Stimulated activated CD8-positive, alpha-beta memory T cell treated with anti-CD3 and anti-CD28 coated beads, Interleukin-2, amount 100 ng/mL, for 1 hour (primary cell): ENCODE measurements at places on chromosomes 4 and X.

DNA sequence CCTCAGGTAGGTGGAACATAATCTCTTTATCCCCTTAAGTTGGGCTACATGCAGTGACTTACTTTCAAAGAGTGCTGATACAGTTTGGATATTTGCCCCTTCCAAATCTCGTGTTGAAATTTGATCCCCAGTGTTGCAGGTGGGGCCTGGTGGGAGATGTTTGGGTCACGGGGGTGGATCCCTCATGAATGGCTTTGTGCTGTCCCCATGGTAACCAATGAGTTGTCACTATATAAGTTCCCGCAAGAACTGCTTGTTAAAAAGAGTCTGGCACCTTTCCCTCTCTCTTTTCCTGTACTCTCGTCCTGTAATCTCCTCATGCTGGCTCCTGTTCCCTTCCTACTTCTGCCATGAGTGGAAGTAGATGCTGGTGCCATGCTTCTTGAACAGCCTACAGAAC is 71.3 kb downstream of the GLRA3 start:
- no peak for DNase-seq

DNA sequence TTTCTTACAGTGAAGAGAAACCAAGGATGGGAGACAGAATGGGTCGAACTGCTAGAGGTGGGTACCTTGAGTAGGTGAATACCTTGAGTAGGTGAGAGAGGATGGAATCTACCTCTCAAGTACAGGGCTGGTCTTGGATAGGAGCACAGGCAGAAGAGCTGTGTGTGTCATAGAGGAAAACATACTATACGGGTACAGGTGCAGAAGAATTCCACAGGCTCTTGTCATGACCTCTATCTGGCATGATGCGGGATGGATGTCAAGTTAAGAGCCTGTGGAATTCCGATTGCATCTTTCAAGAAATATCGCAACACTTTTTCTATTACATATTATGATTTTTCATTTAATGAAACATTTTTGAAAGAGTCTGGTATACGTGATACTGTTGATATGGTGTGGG is 18.0 kb upstream of the OCIAD1 start:
- DNase-seq, result no peak

DNA sequence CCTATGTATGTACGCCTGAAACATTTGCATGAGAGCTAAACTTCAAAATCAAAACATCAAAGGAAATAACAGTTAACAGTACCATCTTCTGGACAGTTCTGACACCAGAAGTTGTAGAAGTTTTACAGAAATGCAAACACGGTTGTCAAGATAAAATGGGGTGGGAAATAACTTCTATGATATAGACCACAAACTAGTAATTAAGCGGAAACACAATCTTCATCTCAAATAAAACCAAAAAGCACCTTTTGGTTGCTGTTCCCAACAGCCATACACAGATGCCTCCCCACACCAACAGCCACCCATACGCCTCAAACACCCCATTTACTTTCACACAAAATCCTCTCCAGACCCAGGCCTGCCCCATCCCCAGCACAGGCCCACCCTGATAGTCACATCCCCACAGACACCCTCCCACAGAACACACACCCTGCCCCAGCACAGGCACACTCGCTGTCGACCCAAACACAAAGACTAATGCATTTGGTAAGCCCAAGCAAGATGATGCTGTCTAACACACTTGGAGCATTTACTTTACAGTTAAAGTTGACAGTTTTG is 64.3 kb downstream of the TAPT1 start:
- DNase-seq, result no peak

GRCh38 chrX:132565273-132565672 is 76.4 kb upstream of the MBNL3 start:
- no peak for DNase-seq

DNA sequence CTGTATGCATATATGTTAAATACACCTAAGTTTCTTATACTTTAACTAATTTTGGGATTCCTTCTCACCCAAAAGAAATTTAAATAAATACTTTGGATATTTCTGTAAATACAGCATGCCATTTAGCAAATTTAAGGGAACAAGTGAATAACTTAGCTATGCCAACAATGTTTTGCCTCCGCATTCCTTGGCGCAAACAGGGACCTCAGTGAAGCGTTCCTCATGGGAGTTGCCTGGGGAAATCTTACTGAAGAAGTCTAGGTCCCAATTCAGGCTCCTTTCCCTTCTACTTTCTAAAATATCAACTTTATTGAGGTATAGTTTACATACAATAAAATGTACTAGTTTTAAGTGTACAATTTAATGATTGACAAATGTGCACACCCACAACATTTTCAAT is 25.0 kb downstream of the COL4A5 start:
- DNase-seq, result no peak

DNA sequence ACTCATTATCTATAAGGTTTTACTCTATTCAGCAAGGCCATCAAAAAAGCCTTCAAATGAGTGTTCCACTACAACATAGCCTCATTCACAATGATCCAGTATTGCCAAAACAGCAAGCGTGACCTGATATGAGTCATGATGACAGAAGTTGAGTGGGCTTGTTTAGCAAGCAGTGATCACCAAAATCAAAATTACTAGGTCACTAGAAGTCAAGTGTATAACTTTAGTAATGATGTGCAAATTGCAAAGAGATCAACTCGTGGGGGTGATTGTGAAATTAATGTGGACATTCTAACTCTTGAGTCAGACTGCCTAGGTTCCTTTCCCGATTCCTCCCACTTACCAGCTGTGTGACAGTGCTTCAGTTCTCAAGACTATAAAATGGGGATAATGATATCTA is 124.5 kb downstream of the CHM start:
- DNase-seq, result no peak

GRCh38 chr4:99120501-99120900 is 23.6 kb downstream of the ADH4 start:
- no peak for DNase-seq

- DNase-seq, result no peak
Measured at GRCh38 chrX:148929686-148930085, 429.3 kb downstream of the AFF2 start.

- no peak for DNase-seq
Measured at GRCh38 chr4:69689599-69689998, 36.6 kb upstream of the UGT2A1 start.

GRCh38 chr4:184417802-184418511 is 56.4 kb downstream of the IRF2 start:
- DNase-seq, result no peak

GRCh38 chr4:34709564-34709963 is 1534.8 kb downstream of the ARAP2 start:
- DNase-seq, result no peak

GRCh38 chr4:144562019-144562705 is 83.8 kb upstream of the HHIP start:
- DNase-seq, result no peak

DNA sequence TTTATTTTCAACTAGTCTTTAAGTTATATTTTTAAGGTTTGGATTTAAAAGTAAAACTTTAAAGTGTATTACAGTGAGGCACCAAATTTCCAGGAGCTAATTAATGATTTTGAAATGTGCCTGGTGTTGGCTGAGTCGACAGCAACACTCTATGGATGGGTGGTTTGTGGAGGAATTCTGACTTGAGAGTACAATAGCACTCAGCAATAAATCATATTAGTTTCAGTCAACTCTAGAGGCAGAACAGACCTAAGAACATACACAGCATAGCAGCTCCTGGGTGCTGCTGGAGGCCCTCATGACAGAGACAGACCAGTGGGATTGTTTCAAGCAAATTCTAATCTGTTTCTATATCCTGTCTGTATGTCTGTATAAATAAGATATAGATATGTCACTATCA is 673.4 kb downstream of the TRIML1 start:
- DNase-seq, result no peak

DNA sequence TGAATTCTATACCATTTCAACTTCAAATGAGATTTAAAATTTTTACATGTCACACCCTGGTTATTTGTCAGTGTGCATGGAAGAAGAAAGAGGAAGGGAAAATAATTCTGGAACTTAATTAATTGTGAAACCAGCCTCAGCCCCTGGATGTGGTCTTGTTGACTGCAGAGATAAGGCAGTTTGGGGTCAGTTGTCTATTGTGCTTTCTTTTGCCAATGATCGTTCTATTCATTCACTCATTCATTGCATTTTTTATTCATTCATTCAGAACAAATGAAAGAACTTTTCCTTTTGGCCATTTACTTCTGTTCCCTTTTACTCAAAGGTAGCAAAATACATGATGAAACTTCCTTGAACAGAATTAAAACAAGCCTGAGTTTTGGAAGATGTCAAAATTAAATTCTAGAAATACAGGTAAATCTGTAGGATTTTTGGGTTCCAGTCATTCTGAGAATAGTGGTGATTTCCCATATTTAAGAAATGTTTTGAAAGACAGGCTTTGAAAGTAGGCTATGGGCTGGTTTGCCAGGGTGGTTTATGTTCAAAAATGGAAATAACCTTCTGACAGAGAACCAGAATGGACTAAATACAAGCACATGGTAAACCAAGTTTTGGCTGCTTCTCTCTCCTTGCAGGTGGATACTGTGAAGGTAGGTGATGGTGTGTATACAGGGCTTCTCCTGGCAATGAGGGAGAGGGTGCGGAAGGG is 35.7 kb downstream of the PARM1 start:
- DNase-seq, result no peak

DNA sequence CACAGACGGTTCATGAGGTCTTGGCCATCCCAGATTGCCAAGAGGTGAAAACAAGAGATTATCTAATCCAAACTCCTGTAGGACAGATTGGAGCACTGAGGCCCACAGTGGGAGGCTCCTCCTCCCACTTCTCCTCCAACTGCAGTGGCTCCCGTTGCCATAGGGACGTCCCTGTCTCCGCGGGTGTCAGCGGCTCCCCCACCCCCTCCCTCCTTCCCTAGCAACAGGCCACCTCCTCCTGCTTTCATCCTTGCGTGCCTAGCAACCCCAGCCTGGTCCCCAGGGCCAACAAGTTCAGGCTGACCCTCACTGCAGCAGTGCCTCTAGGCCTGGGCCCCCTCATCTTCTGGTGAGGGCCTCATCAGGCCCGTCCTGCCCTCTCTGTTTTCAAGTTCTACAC is 6.8 kb upstream of the IQSEC2 start:
- no peak for DNase-seq

GRCh38 chr4:180664766-180665368 is 1578.3 kb upstream of the TENM3 start:
- DNase-seq, result peak; percentile 9

- DNase-seq, result no peak
Measured at GRCh38 chrX:64456828-64457227, 61.6 kb upstream of the MTMR8 start.

- no peak for DNase-seq
Measured at GRCh38 chr4:152258804-152259708, 276.8 kb downstream of the FBXW7 start.

DNA sequence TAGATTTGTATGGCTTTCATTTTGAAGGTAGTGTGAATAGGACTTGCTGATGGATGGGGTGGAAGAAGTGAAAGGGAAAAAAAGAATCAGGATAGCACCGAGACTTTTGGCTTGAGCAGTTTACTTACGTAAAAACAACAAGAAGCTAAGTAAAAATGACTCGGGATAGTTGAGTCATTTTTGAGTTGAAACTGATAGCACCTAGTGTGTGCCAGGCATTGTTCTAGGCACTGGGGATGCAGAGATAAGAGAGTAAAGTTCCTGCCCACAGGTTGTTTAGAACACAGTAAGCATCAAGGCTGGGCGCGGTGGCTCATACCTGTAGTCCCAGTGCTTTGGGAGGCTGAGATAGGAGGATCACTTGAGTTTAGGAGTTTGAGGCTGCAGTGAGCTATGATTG is 34.7 kb downstream of the ADD1 start:
- DNase-seq, result no peak

DNA sequence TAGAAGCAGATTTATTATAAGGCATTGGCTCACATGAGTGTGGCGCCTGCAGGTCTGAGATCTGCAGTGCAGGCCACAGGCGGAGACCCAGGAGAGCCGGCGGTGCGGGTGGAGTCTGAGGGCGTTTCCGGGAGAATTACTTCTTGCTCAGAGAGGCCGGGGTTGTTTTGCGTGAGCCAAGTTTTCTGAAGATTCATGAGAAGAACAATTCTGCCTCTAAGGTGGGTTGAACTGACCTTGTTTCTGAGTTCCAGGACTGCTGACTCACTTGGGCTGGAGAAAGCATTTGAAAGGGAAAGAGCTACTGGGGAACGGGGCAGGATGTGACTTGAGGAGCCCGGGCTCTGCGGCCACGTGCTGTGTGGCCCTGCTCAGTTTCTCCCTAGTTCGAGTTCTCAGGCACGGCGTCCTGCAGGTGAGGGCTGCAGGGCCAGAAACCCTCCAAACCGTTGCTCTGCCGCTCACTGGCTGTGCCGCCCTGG is 36.7 kb upstream of the SORCS2 start:
- no peak for DNase-seq

- DNase-seq, result no peak
Measured at GRCh38 chrX:142978130-142978684, 47.5 kb upstream of the SPANXN4 start.

DNA sequence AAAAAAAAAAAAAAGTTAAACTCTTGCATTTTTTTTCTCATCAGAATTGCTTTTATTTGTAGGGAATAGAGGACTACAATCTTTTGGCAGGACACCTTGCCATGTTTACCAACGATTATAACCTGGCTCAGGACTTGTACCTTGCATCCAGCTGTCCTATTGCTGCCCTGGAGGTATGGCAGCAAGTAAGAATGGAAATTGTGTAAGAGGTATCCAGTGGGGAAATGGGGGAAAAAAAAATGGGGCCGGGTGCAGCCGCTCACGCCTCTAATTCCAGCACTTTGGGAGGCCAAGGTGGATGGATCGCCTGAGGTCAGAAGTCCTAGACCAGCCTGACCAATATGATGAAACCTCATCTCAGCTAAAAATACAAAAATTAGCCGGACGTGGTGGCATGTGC is 49.8 kb downstream of the WDR19 start:
- no peak for DNase-seq

DNA sequence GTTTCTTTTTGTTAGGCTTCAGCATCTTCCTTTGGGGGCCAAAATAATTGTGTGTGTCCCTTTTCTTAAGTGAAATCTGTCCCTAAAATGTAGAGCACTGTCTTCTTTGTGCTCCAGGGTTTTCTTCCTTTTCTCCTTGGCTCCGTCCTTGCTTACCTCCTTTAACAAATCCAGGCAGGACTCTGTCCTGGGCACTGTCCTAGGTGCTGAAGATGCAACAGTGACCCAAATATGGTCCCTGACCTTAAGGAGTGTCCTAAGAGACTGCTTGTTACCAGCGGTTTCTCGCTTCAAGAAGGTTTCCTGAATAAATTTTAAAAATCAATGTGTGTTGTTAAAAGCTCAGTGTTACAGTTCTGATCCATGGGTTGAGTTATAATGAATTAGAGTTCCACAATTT is 471.8 kb downstream of the KCNIP4 start:
- no peak for DNase-seq

- DNase-seq, result no peak
Measured at GRCh38 chr4:110062166-110062565, 136.2 kb downstream of the ELOVL6 start.

- no peak for DNase-seq
Measured at GRCh38 chrX:107429090-107429489, 20.4 kb upstream of the FRMPD3 start.

DNA sequence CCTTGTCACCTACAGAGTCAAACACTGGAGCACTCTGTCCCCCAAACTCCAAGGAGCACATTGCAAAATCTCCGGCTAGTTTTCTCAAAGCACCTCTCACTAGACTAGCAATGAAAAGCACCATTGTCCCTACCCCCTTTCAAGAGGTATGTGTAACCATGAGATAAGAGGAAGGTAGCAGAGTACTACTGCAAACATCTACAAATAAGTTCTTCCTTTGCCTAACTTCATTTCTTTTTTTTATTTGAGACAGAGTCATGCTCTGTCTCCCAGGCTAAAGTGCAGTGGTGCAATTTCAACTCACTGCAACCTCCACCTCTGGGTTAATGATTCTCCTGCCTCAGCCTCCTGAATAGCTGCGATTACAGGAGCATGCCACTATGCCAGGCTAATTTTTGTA is 17.7 kb downstream of the PPP4R3C start:
- no peak for DNase-seq

GRCh38 chrX:124211312-124211942 is 121.0 kb upstream of the TEX13D start:
- no peak for DNase-seq
